Pulmonary artery endothelial cell (primary cell): ENCODE measurements at places on chromosomes 2 and 18. TPM values are rescaled to one million over a fixed set of nuclear protein-coding genes. Genes with fewer than 3 reads are reported as not detected.

Gene CNDP1
- total RNA-seq, result not detected in 2 replicates

DNA sequence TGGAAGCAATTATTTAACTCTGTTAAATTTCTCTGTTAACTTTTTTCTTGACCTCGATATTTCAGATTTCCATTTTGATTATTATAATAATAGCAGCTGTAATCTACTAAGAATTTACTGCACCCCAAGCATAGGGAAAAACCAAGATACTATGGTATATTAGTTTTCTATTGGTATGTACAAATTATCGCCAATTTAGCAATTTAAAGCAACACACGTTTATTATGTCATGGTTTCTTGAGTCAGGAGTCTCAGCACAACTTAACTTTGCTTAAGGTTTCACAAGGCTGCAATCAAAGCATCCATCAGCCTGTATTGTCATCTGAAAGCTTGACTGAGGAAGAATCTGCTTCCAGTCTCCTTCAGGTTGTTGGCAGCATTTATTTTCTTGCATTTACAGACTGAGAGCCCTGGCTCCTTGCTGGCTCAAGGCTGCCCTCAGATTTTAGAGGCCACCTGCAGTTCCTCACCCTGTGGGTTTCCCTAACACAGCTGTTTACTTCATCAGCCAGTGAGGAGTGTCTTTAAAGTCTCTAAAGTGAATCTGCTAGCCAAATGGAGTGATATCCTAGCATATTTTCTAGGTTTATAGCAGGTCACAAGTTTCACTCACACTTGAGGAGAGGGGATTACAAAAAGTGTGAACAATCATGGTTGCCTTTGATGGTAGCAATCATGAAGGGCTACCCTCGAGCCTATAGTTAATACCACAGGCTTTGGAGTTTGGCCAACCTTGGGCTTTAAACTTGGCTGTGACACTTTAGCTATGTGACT, 4.4 kb upstream of the VPS54 start:
- DNase-seq, result no peak

Gene FNDC4
- total RNA-seq, result 35.0 and 47.0 TPM in 2 replicates

Gene ACTG2
- not detected in 2 replicates for total RNA-seq

DNA sequence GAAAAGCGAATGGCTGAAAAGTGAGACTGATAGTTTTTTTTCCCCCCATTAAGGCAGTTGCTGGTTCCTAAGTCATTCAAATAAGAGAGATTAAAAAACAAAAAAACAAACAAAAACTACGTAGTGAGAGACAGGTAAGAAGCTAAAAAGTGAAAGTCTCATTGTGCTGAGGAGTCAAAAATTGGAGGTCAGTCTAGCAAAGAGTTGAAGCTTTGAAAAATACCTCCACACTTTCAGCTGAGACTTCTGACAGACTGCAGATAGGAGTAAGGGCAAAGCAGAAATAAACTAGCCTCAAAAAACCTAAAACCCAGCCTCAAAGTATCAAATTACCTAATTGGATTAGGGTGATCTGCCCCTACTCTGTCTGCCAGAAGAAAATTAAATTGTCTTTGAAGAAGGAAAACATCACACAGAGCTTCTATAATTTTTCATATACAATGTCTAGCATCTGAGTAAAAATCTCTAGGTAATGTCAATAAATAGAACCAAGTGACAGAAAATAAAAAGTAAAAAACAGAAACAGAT, 10.9 kb upstream of the EIF2AK3 start:
- no peak for DNase-seq

- no peak for DNase-seq
Measured at GRCh38 chr18:31102025-31102684, at the start of gene DSC2. DSC2 (minus strand) TSS chr18:31102421; CDS start chr18:31101971, 450 bp downstream.

Gene CNGA3
- not detected in 2 replicates for total RNA-seq

Gene SPP2
- not detected in 2 replicates for total RNA-seq

Gene MC4R
- not detected in 2 replicates for total RNA-seq

GRCh38 chr2:186304064-186304463, 182.0 kb upstream of the ZC3H15 start:
- no peak for DNase-seq

Gene MAP3K19
- total RNA-seq, result not detected in 2 replicates

Gene C2orf15
- total RNA-seq, result 0.07 and 0.28 TPM in 2 replicates

DNA sequence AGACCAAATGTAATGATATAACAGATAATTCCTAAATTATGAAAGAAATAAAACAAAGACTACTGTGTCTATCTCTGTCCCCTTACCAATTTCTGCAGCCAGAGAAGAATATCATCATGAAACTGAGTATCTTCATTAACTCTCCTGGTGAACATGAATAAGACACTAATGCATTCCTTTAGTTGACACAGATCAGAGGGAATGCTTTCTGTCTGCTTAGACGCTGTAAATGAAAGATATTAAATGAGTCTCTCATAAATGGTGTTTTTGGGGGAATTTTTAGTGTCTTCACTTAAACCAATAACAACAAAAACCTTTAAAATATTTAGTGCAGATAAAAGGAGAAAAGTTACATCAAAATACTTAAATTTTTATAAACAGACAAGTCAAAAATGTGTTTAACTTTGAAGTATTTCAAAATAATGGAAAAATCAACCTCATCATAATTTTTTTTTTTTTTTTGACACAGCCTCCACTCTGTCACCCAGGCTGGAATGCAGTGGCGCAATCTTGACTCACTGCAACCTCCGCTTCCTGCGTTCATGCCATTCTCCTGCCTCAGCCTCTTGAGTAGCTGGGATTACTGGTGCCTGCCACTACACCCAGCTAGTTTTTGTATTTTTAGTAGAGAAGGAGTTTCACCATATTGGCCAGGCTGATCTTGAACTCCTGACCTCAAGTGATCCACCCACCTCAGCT, 16.0 kb downstream of the EPG5 start:
- DNase-seq, result peak; percentile 24

DNA sequence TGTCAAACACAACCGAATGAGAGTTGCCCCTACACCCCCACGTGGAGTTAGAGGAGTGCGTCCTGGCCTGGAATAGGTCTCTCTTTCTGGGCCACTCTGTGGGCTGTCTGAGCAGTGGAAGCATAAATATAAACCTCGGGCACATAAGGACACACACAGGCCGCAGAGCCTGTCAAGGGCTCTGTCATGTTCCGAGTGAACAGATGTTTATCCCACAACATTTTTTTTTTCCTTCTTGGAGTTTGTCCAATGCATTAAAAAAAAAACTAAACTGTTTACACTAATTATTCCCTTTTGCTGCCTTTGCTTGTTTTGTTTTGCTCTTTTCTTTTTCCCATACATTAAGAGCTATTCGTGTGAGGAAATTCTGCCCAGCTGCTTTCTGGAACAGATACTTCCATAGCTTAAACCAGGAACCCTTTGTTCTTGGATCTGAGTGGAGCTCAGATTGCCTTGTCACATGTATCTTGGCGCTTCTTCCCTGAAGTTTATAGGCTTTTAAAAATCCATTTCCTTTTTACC, 228.3 kb upstream of the FOSL2 start:
- no peak for DNase-seq

Gene CROCC2
- not detected in 2 replicates for total RNA-seq

DNA sequence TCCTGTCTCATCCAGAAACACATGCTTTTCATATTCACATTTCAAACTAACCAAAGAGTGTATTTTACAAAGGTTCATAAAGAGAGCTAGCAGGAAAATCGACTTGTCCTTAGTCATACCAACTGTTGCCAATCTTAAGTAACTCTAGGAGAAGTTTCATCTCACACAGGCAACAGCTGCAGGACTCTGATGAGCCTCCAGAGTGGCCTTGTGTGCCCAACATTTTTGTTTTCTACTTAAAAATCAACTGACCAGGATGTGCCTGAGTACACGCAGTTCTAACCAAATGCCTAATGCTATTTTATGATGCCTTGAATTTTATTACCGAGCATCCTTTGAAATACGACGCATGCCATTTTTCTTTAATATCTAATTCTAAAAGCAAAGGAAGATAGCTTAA, 595.9 kb upstream of the LRRTM4 start:
- no peak for DNase-seq

Gene LCT
- total RNA-seq, result not detected in 2 replicates

GRCh38 chr18:41660654-41661053, 294.4 kb upstream of the PIK3C3 start:
- DNase-seq, result no peak

DNA sequence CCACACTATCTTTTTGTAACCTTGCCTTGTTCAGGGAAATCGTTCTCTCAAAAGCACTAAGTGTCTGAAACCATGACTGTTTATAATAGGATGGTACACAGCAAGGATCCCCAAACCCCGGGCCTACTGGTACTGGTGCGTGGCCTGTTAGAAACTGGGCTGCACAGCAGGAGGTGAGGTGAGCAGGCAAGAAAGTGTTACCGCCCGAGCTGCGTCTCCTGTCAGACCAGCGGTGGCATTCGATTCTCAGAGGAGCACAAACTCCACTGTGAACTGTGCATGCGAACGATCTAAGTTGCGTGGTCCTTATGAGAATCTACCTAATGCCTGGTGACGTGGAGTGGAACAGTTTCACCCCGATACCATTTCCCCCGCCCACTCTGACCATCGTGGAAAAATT, 81.8 kb upstream of the KCNJ3 start:
- no peak for DNase-seq

Gene IL37
- not detected in 2 replicates for total RNA-seq

Gene IHH
- under 0.01 TPM in 1 of 2 replicates, not detected in the other for total RNA-seq

Gene REG1A
- not detected in 2 replicates for total RNA-seq

DNA sequence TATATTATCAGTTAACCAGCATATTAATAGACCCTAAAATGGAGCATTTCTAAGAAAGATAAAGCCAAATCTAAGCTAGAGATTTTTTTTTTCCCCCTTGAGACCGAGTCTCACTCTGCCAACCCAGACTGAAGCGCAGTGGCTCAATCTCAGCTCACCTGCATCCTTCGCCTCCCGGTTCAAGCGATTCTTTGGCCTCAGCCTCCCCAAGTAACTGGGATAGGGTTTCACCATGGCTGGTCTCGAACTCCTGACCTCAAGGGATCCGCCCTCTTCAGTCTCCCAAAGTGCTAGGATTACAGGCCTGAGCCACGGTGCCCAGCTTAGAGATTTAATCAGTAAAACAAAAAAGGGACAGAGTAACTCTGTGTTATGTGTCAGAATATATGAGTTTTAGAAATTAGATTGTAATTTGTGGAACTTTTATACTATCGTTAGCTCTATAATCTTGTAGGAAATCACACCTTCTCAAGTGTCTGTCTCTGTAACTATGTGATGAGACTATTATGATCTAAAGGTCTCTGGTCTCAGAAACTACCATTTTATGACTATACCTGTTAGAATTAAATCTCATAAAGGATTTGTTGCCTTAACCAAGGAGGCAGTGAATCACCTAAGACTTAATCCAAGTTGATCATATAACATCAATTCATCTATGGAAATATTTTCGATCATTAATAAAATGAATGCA, 34.0 kb downstream of the YWHAQ start:
- DNase-seq, result no peak

Gene TUBA4A
- 14.0 and 29.0 TPM in 2 replicates for total RNA-seq

DNA sequence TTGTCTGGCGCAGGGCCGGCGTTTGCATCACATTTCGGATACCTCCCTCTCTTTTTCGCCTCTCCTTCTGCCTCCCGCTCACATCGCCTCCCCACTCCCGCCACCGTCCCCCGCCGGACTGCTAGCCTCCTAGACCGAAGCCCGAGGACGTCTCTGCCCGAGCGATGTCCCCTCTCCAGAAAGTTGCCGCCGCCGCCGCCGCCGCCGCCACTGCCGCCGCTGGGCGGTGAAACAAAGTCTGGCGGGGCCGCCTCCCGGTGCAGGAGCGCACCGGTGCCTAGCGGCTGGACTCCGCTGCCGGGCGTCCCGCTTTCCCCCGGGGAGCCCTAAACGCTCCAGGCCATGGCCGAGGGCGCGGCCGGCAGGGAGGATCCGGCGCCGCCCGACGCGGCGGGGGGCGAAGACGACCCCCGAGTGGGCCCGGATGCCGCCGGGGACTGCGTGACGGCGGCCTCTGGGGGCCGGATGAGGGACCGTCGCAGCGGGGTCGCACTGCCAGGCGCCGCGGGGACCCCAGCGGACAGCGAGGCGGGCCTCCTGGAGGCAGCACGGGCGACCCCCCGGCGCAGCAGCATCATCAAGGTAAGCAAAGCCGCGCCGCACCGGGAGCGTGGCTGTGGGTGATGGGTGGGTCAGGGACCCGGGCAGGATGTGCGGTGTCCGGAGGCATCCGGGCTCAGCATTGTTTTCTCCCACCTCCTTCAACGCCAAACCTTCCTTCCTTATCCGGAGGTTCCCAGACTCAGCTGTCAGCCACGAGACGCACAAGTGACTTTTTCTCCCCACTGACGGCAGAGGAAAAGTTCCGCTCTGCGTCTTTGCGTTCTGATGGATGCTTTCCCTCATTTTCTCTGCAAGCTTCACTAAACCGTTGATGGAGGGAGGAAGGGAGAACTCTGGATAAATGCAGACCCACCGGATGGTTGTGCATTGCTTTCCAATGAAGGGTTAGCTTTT, 643 bp downstream of the PLCL1 start:
- no peak for DNase-seq

Gene LINC00305
- not detected in 2 replicates for total RNA-seq
